ENCODE measurements at places on chromosomes 2 and 18. TPM values are rescaled to one million over a fixed set of nuclear protein-coding genes. Genes with fewer than 3 reads are reported as not detected.

FOXI3 gene
- total RNA-seq, result not detected

FER1L5 gene
- total RNA-seq, result 0.04 TPM

- DNase-seq, result no peak
- no peaks in the 10 kb centered on the region for H3K27me3 ChIP-seq
- no peaks in the 10 kb centered on the region for H3K36me3 ChIP-seq
- no peak overlapping the region for H3K4me3 ChIP-seq
- no peak overlapping the region for H3K27ac ChIP-seq
Observed at GRCh38 chr2:39937621-39938020, 158.6 kb upstream of the THUMPD2 start.

ANKRD23 gene
- 0.58 TPM for total RNA-seq

- no peaks in the 10 kb centered on the region for H3K36me3 ChIP-seq
- H3K27ac ChIP-seq, result no peak overlapping the region
- DNase-seq, result no peak
- no peak overlapping the region for H3K4me3 ChIP-seq
- no peaks in the 10 kb centered on the region for H3K27me3 ChIP-seq
- peaks cover 7% of the 10 kb centered on the region for H3K4me1 ChIP-seq
Observed at GRCh38 chr2:152443771-152444170, 108.8 kb downstream of the FMNL2 start.

- DNase-seq, result no peak
- no peaks in the 10 kb centered on the region for H3K36me3 ChIP-seq
- H3K4me1 ChIP-seq, result peaks cover 24% of the 10 kb centered on the region
- H3K27me3 ChIP-seq, result no peaks in the 10 kb centered on the region
- H3K4me3 ChIP-seq, result no peak overlapping the region
- H3K27ac ChIP-seq, result no peak overlapping the region
Observed at GRCh38 chr2:15846626-15847025, 93.7 kb upstream of the MYCN start.

Data from SJCRH30 (cell line).